ENCODE measurements at places on chromosomes 2 and 18. TPM values are rescaled to one million over a fixed set of nuclear protein-coding genes. Genes with fewer than 3 reads are reported as not detected.
A peak's percentile ranks its signal among the peaks of the same experiment; 100 is the strongest.

The CENPA gene
- 0.26 TPM for total RNA-seq

The GDF7 gene
- total RNA-seq = 11.0 TPM

GRCh38 chr2:118495290-118495689 lies 352.2 kb downstream of the EN1 start:
- DNase-seq = no peak

DNA sequence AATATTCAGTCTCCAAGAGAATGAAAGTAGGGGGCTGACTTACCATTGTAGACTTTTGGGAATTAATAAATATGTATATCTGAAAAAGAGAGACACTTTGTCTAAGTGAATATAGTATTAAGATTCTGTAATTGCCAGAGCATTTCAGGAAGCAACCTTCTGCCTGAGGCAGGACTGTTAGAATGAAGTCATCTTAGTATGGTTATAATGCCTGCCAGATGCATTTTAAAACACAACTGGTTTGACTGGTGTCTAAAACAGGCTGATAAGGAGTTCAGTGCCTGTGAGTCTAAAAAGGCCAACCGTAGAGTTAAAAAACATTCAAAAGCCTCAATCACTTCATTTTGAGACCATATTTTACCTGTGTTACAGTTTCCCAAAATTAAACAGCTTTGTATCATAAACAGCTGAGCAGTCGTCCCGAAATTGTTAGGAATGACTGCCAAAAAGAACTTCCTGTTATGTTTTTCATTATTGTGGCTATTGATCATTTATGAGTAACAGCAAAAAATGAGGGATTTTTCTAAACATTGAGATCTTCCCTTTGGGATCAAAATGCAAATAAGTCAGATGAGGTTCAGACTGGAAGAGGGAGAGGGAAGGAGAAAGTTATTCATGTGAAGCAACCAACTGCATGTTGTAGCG lies 443.9 kb downstream of the PID1 start:
- DNase-seq = no peak

DNA sequence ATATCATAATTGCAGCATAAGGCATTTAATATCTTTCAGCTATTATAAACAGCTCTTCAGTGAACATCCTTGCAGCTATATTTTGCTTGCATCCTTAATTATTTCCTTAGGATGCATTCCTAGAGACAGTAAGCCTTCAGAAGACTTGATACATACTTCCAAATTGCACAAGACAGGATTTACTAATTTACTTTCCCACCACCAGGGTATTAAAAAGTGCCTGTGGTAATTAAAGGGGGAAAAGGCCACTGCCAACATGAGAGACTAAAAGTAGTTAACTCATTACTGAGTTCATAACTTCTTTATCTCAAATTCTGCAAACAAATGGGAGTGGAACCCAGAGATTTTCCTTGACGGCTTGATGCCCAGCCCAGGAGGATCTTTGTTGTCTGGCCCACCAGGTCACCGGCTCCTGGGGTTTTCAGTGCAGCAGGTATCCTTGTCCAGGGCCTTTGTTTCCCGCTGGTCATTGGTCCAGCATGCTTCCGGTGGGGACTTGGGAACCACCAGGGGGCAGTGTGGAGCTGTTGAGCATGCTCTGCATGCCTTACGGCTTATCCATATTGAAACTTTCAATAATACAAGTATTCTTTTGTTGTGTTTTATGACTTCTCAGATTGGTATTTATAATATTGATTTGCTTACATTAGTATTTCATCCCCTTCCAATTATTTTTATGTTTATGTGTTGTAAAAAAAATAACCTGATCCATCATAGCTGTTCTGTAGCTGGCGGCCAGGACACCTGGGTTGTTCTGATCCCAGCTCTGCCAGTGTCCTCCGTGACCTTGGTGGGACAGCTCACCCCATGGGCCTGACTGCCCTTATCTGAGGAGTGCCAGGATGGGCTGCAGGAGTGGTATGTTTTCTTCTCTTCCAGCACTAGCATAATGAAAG lies 61.4 kb downstream of the TGOLN2 start:
- DNase-seq = peak; percentile 66

DNA sequence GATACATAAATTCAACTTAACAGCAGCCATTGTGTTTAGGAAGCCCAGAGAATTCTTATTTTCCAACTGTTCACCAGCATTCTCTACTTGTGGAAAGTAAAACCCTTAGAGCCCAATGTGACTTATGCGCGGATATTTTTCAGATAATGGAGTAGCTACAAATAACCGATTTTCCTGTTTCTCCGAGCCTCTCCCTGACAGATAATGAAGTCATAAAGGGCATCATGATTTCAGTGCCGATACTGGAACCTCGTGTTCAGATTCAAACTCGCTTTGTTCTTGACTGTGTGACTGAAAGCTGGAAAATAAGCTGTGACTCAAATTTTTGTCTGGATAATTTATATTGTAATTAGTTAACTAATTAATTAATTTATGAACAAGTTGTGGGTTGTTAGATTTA lies 228.2 kb downstream of the VAPA start:
- no peak for DNase-seq

DNA sequence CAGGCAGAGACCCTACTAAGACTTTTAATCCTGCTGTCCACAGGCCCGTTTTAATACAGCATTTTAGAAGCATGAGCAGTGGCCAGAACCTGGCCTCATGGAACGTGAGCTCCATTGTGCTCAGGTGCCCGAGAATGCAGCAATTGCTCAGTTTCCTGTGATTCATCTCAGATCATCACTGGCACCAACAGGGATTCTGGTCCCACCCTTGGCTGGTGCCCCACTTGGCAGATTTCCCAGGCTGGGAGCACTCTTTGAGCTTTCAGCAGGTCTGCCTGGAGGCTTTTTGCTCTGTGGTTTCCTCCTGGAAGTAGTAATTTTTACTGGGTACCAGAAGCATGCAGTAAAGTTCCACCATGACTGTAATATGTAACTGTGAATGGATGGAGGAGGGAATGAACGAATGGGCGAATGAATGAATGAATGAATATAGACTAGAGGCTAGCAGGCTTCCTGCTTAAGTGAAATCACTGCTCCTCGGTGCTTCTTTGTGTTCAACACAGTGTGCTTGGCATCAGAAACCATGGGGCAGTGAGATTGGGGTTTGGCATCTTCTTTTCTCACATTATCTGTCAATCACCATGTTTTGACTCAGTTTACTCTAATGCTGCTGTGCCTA lies 312.9 kb downstream of the PRKCE start:
- DNase-seq = peak; percentile 93

DNA sequence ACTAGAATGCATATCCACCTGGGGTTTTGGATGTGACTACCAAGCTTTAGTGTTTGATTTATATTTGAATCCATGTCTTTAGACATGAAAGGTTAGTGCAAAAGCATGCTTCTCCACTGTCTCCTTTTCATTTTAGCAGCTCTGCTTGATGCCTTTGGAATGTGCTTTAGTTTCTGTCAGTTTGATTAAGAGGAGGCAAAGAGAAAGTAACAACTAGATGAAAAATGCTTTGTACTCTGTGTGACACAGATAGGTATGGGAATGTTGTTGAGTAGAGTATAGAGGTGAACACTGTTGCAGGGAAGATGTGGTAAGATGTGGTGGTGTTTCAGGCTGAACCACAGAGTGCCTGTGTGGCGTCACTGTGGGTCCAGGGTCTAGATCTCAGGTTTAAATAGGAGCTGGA lies 19.8 kb downstream of the PIK3C3 start:
- DNase-seq = no peak

DNA sequence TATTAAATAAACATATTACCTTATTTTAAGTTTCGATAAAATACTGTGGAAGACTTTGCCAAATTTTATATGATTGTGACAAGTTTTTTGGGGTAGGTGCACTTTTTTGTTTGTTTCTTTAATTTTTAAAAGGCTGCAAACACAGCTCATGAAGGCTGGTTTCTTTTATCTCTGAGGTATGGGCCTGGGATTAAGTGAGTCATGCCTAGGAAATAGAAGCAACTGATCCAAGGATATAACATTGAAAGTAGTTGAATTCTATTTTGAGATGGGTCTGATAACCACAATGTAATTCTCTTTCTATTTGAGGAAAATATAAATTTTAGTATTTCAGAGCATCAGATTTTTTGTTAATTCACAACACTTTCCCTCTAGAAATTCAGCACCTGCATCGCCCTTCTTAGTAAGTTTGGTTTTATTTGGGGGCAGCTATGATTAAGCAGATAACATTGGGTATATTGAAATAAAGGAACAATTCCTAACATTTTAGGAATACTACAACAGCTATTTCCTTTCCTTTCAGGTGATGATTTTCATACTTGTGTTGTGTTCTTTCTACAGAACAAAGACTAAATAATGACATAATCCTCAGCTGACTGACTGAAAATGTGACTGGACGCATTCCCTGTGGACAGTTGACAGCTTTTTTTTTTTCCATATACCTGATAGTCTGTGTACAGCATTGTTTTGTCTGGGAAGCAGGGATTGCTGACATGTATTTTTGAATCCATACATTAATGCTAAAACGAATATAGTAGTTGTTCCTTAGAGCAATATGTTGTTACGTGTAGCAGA lies 16.8 kb downstream of the RBM45 start:
- DNase-seq = no peak

GRCh38 chr2:109144271-109144670 lies 15.3 kb downstream of the SH3RF3 start:
- DNase-seq = no peak

DNA sequence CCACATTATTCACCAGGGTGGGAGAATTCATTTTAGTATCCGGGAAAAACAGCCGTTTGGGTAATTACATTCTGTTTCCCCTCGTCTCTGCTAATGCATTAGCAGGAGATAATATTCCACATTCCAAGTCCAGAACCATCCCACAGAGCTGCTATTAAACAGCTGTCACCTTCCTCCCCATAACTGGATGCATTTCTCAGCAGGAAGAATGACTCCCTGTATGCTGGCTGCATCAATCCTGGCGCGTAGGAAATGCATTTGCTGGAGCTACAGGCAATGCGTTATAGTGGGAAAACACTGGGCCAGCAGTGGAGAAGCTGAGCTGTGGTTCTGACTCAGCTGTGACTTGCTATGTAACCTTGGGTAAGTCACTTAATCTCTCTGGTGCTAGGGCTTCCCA lies 246.0 kb downstream of the CLIP4 start:
- no peak for DNase-seq

DNA sequence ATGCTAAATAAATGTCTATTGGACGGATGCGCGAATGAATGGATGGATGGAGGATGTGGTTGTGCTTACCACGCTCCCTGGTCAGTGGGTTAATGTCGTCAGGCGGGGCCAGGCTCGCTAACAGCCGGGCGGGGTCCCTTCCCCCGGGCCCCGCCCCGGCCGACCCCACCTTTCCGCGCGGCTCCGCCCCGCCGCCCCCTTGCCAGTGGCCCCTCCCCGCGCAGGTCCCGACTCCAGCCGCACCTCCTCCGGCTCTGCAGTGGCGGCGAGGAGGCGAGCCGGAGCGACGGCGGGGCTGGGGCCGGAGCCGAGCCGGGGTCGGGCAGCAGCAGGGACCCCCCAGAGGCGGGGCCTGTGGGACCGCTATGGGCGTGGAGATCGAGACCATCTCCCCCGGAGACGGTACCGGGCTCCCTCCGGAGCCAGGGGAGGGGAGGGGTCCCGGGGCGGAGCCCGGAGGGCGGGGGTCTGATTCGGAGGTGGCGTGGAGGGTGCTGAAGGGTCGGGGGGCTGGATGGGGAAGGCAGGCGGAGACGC lies at the start of gene FKBP1B:
Gene FKBP1B (plus strand): TSS at position 257 of the 537 bp plus-strand sequence. CDS start 109 bp downstream, at position 366.
- DNase-seq = peak; percentile 58

GRCh38 chr2:107325981-107326786 lies 440.2 kb upstream of the ST6GAL2 start:
- no peak for DNase-seq

- DNase-seq = no peak
Observed at GRCh38 chr2:197604117-197604860, 71.1 kb downstream of the RFTN2 start.

DNA sequence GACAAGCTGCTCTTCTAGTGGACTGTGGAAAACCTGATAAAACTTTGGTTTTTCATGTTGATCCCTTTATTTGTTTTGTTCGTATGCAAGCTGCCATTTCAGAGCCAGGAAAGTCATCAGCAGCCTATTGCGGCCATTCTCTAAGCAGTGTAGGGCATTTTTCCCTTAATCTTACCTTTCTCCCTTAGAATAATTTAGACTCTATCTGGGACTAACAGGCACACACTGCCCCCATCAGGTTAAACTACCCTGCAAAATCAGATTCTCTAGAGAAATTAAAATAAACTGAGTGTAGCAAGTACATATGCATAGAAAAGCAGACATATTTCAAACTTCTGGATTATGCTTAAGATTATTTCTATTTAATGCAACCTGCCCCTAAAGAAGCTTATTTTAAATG lies 347.5 kb downstream of the METTL4 start:
- DNase-seq = no peak

DNA sequence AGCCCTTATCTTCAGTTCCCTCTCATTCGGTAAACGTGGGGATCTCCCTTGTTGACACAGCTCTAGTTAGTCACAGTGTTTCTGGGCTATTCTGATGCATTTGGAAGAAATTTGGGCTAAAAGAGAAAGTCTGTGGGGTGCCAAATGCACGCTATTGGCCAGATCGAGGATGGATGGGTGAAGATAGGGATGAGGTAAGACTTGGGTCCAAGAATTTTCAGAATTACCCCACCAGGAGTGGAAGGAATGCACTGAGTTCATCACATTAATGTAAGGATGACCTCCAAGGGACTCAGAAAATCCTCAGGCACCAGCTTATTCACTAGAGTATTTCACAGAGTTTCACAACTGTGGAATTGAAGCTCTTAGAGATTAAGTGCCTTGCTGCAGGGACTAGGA lies 49.3 kb downstream of the NRP2 start:
- DNase-seq = no peak

- no peak for DNase-seq
Observed at GRCh38 chr2:161230959-161231358, 70.7 kb downstream of the TANK start.

- DNase-seq = no peak
Observed at GRCh38 chr2:16862471-16862870, 196.8 kb upstream of the CYRIA start.

DNA sequence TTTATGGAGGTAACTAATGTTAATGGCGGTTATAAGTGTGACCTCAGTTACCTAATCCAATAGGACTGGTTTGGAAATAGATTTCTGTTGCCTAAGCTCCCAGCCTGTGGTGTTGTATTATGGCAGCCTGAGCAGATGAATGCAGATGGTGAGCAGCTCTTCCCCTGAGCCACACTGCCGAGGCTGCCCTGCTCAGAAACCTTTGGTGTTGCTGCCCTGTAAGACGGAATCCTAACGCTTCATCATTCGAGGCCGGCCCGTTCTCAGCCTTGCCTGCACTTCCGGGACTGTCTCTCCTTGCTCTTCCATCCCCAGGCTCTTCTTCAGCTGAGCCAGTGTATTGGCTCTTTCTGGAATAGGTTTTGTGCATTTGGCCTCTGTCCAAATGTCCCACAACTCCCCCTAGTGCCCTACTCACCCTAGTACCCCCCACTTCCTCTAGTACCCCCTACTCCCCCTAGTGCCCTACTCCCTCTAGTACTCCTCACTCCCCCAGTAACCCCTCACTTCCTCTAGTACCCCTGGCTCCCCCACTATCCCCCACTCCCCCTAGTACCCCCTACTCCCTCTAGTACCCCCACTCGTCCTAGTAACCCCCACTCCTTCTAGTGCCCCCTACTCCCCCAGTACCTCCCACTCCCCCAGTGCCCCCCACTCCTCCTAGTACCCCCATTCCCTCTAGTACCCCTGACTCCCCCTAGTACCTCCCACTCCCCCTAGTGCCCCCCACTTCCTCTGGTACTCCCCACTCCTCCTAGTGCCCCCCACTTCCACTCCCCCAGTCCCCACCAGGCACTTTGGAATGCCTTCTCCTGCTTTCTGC lies 106.0 kb upstream of the TAF1B start:
- DNase-seq = no peak

- no peak for DNase-seq
Observed at GRCh38 chr18:75723521-75724340, 296.2 kb upstream of the SMIM21 start.

GRCh38 chr2:39469807-39470206 lies 32.7 kb upstream of the MAP4K3 start:
- DNase-seq = no peak
